A549 (cell line): ENCODE measurements at places on chromosomes 2 and 18. TPM values are rescaled to one million over a fixed set of nuclear protein-coding genes. Genes with fewer than 3 reads are reported as not detected.
A peak's percentile ranks its signal among the peaks of the same experiment; 100 is the strongest.

The TSHZ1 gene
- polyA plus RNA-seq = 2.7 to 3.0 TPM (median 2.8 TPM) in 3 replicates

The TSPYL6 gene
- polyA plus RNA-seq = not detected in 3 replicates

The LCT gene
- polyA plus RNA-seq = 0.01 to 0.05 TPM (median 0.04 TPM) in 3 replicates

The COPS9 gene
- polyA plus RNA-seq = 356 to 380 TPM (median 358 TPM) in 3 replicates

The POTEC gene
- not detected in 3 replicates for polyA plus RNA-seq

The ACMSD gene
- not detected in 3 replicates for polyA plus RNA-seq

The KYNU gene
- polyA plus RNA-seq = 242 to 304 TPM (median 302 TPM) in 3 replicates

DNA sequence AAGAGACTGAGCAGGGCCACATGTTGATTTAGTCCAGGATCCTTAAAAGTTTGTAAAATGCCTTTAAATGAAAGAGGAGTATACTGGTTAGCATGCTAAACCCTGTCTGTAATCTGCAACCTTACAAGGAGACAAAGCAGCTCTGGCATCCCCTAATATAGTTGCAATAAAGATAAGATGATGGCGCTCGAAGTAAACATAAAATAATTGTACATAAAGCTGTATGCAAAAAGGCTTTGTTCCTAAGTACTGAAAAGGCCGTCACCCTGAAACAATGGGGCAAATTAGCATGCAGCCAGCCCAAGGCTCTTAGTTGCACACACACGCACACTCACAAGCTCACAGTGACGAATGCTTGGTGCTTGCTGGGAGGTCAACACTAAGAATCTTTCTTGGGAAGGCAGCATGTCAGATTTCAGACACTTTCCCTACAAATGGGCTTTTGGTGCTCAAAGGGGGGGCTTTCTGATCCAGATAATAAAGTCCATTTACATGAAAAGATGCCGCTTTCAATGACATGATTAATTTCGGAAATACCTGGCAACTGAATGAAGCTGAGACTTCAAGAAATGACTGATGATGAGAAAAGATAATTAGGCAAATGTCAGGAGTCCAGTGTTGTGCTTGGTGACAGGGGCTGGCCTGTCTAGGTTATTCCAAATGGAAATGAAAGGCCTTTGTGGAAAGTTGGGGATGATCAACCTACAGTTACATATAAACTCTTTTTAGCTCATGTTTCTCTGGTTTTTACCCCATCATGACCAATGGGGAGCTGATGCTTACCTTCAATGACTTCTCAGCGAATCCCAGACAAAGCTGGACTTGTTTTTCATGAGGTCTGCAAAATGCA, 370.3 kb downstream of the MEIS1 start:
- DNase-seq = no peak

DNA sequence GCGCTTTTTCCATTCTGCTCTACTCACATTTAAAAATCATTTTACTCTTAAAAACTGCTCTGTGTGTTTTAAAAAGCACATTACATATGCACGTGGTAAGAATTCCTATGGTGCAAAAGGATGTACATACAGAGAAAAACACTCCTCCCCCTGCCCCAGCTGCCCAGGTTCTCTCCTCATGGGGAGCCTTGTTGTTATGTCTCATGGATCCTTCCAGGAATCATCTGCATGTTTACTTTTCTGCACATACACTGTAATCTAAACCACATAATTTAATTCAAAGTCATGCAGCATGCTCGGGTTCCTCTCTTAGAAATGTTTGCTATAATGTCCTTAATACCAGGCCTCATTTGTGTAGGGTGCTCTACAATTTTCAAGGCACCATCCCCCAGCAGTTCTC, 243.3 kb downstream of the LOXHD1 start:
- DNase-seq = no peak

DNA sequence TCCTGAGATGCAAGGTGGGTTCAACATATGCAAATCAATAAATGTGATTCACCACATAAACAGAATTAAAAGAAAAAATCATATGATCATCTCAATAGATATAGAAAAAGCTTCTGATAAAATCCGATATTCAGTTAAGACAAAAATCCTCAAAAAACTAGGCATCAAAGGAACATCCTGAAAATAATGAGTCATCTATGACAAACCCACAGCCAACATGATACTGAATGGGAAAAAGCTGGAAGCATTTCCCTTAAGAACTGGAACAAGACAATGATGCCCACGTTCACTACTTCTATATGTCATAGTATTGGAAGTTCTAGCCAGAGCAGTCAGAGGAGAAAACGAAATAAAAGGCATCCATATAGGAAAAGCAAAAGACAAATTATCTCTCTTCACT, 80.4 kb downstream of the MYO3B start:
- DNase-seq = no peak

- peak; percentile 70 for DNase-seq
Observed at GRCh38 chr18:24726727-24727492, 266.5 kb downstream of the HRH4 start.

GRCh38 chr2:195658541-195658890, 1.5 kb downstream of the SLC39A10 start:
- peak; percentile 86 for DNase-seq

DNA sequence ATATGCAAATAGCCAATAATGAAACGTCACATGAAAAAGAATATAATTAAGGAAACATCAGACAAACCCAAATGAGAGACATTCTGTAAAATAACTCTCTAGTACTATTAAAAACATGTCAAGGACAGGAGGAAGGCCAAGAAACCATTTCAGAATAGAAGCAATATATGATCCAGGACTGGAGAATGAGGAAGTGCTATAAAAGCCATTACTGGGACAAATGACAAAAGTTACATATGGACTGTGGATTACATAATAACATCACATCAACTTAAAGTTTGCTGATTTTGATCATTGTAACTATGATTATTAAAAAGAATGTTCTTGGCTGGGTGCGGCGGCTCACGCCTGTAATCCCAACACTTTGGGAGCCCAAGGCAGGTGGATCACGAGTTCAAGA, 81.3 kb downstream of the CRACDL start:
- no peak for DNase-seq

GRCh38 chr18:62118328-62118727, 68.5 kb downstream of the PIGN start:
- no peak for DNase-seq

DNA sequence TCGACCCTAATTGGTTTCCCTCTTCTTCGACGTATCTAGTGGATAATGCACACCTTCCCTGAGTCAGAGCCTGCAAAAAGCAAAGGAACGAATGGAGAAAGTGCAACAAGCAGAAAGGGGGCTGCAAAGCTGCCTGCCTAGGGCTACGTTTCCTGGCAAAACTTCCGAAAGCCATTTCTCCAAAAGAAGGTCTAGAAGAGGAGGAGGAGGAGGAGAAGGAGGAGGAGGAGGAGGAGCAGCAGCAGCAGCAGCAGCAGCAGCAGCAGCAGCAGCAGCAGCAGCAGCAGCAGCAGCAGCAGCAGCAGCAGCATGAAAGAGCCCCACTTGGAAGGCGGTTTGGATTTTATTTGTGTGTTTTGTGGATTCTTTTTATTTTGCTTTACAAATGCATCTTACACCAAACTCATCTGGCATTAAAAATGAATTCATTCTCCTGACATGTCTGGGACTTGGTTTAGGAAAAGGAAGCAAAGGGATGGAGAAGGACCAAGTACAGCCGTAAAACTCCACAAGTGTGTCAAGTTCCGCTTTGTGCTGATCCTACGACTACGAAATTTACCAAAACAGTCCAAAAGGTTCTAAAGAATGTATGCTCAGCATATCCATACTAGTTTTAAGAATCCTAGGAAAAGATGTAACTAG, 2.0 kb downstream of the TCF4 start:
- no peak for DNase-seq

DNA sequence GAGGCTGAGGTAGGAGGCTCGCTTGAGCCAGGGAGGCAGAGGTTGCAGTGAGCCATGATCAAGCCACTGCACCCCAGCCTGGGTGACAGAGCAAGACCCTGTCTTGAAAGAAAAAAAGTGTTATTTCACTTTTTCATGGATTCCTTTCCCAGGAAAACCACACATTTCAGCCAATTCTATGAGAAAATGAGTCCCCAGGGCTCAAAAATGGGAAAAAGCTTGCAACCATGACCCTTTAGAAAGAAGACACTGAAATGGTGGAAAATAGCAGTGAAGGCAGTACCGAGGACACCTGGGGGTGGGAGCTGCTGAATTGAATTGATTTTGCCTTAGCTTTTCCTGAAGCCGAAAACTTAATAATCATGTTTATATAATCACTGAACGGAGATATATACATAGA, 284.2 kb upstream of the HDAC4 start:
- no peak for DNase-seq

- no peak for DNase-seq
Observed at GRCh38 chr2:231932711-231932970, 6.4 kb upstream of the NPPC start.

DNA sequence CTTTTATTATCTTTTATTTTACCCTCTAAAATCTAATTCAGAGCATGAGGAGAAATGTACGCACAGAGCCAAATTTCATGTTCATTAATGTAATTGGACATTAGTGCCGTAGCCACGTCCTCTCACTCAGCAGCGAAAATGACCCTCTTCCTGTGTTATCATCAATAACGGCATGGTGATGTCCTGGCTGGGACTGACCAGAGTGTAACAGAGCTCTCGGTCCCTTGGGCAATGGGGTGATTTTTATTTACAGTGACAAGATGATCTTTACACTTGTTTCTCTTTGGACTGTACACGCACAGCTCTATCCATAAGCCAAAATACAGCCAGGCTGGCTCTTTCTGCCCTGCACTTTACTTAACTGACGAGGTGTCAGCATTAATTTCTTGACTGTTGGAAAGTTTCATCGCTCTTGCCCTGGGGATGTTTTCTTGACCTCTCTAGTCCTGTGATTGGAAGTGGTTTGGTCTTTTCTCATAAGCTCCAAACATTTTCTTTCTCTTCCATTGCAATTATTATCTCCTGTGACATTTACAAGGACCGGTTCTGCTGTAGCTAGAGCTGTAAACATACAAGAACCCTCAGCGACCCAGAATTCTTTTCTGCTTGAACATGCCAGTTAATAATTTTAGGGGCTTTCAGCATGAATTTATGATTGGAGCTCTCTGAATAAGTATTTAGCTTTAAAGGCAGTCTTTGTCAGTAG, 308.0 kb upstream of the PIK3C3 start:
- DNase-seq = no peak

GRCh38 chr2:121819846-121820245, 64.4 kb downstream of the TSN start:
- no peak for DNase-seq

- DNase-seq = peak; percentile 30
Observed at GRCh38 chr18:72700961-72701710, 157.0 kb upstream of the CBLN2 start.

DNA sequence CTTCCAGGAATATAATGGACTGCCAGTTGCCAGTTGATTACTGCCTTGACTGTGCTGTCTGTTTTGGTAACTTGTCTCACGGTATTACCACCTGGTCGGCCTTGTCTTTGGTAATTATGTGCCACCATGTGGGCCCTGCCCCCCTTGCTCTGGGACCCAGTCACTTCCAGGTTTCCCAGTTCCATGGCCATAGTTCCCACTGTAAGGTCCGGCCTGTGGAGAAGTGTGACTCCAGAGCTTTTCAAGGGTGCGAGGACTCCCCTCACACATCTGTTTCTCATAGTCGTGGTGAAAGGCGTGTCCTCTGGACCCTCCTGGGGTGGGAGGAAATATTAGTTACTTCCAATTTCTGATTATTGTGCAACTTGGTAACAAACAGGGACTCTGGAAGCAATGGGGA, 150.5 kb downstream of the SEPTIN10 start:
- no peak for DNase-seq

GRCh38 chr2:53911434-53912189, 51.8 kb upstream of the GPR75 start:
- no peak for DNase-seq

GRCh38 chr2:207991944-207992343, 33.4 kb downstream of the PLEKHM3 start:
- DNase-seq = no peak

GRCh38 chr2:238499731-238500580, 73.2 kb downstream of the ASB1 start:
- no peak for DNase-seq

- no peak for DNase-seq
Observed at GRCh38 chr2:32801741-32802140, 145.0 kb upstream of the LTBP1 start.

- DNase-seq = no peak
Observed at GRCh38 chr2:127893033-127893432, 7.3 kb upstream of the AMMECR1L start.

DNA sequence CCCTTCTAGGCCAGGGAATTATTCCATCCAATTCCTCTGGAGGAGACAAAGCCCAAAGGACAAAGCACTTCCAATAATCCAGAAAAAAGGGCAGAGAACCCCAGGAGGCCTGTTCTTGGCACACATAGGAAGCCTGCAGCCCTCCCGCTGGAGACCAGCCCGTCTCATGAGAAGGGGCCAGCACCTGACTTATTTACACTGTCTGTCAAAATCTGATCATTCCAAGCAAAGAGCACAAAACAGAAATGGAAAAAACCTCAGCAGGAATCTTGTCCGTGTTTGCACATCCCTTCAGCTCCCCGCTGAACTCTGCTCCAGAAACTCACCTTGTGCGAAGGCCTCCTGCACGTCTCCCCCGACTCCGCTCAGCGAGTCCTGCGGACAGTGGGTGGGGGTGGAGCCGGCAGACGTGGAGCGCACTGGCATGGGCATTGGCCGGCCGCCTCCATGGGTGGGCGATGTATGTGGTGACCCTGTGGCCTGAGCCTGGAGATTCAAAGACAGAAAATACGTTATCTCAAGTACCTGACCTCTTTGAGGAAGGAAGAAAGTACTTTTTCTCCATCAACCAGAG, 46.2 kb upstream of the DNMT3A start:
- DNase-seq = no peak

DNA sequence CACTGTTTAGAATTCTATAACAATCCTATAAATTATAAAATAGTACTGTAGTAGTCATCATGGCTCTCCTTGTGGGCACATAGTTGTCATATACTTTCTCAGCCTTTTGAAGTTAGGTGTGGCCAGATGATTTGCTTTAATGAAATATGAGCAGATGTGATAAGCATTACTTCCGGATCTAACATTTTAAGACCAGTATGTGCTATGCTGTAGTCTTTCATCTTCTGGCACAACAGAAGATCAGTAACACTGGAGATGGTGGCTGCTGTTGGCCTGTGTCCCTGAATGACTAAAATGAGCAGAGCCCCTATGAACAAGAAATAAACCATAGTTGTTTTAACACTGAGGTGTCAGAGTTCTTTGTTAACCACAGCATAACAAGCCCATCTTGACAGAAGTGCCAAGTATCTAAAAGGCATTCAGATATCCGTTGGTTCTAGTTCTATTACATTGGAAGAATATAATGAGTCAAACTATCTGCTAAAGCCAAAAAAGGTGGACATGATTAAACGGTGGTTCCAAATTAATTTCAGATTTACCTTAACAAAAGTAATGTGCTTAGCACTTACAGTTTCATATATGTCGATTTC, 6.3 kb downstream of the MEX3C start:
- DNase-seq = no peak

GRCh38 chr2:43026426-43027096, 199.8 kb downstream of the ZFP36L2 start:
- no peak for DNase-seq

DNA sequence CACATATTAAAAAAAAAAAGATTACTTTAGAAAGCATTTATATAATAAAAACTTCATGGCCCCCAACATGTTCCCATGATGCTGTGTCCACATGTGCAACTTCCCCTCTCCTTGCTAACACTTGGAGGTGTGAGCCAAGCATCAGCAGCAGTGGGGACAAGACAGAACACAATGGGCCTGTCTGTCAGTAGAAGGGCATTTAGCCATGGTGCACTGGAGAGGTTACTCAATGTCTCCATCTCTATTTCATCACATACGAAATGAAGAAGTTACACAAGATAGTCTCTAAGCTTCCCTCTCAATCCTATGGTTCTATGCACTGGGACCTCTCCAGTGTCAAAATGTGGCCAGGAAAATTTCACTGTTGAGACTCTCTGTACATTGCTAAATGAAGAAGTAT, 2.5 kb downstream of the VIT start:
- no peak for DNase-seq

GRCh38 chr2:239273280-239274234, 127.3 kb downstream of the HDAC4 start:
- no peak for DNase-seq
